ENCODE measurements at places on chromosomes 6 and 20.

GRCh38 chr6:63919556-63920110 is 284.0 kb downstream of the PHF3 start:
- DNase-seq: no peak

DNA sequence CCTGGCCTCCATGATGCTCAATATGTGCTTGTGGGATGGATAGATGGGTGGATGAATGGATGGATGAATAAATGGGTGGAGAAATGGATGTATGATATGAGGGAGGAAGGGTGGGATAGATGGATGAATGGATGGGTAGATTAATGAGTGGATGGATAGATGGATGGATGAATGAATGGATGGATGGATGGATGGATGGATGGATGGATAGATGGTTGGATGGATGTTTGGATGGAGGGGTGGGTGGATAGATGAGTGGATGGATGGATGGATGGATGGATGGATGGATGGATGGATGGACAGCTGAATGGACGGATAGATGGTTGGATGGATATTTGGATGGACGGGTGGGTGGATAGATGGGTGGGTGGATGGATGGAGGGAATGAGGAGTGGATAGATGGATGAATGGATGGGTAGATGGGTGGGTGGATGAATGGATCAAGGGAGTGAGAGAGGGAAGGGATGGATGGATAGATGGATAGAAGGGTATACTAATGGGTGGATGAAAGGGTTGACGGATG is 139.4 kb downstream of the CEBPB start:
- DNase-seq: no peak

GRCh38 chr6:37317312-37318038 is 36.3 kb upstream of the RNF8 start:
- no peak for DNase-seq

DNA sequence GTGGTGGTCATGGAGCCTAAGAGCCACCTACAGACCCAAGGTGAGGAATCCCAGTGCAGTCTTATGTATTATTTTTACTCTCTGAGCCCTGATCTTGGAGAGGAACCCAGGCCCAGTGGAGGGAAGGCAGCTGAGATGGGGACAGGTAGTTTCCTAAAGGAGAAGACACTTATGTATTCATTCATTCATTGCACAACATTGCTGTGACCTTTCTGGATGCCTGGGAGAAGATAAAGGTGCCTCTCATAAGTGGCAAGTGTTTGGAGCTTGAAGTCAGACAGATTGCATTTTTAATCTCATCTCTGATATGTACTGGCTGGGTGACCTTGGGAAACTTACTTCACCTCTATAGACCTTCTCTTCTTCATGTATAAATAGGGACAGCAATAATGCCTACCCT is 111.1 kb downstream of the CEBPB start:
- no peak for DNase-seq

GRCh38 chr6:165755583-165755982 is 92.5 kb upstream of the PDE10A start:
- DNase-seq: no peak

DNA sequence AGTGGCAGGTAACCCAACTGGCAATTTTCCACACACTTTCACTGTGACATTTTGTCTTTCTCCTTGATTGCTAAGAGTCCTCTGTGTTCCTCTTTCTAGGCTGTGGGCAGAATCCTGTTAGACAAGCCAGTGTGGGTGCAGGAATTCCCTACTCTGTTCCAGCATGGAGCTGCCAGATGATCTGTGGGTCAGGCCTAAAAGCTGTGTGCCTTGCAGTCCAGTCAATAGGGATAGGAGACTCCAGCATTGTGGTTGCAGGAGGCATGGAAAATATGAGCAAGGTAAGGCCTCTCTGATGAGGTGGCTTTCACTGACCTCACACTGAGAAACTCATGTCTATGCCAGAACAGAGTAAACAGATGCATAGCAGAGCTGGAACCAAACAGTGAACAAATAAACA is 5.1 kb downstream of the ACAT2 start:
- DNase-seq: no peak

GRCh38 chr6:63597141-63598048 is 25.1 kb downstream of the LOC128125822 start:
- no peak for DNase-seq

DNA sequence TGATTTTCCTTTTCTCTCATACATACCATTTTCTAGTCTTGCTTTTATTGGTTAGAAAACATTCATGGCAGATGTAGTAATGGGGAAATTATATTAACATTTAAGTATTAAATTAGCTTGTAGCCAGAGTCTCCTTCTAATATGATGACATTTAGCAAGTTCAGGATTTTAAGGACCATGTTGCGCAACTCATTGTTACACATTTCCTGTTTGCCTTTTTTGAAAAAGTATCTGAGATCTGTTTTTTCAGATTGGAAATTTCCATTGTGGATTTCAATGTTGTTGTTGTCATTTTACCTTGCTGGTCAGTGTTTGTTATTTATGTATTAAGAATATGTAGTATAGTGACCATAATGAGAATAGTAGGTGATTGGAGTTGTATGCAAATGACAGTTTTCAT is 38.7 kb downstream of the CDKAL1 start:
- DNase-seq: no peak

DNA sequence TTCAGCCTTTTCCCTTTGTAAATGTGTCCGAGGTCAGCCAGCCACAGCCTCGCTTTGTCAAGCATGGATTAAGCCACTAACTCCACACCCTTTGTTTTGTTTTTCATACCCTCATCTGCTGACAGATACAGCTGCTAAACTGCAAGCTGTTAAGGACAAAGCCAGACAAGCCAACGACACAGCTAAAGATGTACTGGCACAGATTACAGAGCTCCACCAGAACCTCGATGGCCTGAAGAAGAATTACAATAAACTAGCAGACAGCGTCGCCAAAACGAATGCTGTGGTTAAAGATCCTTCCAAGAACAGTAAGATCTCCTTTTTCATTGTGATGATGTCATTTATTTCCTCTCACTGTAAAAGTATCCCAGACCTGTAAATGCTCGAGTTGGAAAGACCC is 269.3 kb downstream of the ARHGAP18 start:
- DNase-seq: no peak

GRCh38 chr20:64006490-64006889 is 25.6 kb downstream of the PRPF6 start:
- no peak for DNase-seq

GRCh38 chr6:127784468-127784867 is 116.4 kb downstream of the THEMIS start:
- DNase-seq: no peak

DNA sequence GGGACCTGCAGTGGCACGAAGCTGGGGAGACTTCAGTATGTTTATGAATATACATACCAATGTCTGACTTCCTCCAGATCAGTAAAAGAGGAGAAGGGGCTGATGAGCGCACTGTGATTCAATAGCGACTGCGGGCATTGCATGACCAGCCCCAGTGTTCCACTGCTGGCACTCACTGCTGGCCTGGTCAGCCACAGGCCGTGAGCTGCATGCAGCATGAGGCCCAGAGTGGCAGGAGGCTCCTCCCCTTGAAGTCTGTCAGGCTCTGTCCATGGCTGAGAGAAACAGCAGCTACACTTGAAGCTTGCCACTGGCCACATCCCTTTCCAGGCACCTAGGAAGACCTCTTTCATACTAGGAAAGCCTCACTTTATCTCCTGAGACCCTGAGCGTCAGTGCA is 265.9 kb upstream of the CDYL start:
- DNase-seq: no peak

DNA sequence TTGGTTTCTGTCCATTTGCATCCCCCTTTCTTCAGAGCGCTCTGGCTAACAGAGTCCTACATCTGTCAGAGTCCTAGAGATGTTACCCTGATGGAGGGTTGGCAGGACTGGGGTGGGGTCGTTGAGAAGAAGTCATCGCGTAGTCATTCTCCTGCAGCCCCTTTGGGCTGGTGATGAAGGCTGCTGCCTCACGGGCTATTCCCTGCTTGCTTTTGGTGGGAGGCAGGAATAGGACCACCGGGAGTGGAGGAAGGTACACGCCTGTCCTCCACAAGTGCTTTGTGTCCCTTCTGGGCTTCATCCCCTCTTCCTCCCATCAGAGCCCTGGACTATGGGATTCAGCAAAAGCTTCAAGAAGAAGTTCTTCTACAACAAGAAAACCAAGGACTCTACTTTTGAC is 20.9 kb downstream of the CCDC167 start:
- no peak for DNase-seq

DNA sequence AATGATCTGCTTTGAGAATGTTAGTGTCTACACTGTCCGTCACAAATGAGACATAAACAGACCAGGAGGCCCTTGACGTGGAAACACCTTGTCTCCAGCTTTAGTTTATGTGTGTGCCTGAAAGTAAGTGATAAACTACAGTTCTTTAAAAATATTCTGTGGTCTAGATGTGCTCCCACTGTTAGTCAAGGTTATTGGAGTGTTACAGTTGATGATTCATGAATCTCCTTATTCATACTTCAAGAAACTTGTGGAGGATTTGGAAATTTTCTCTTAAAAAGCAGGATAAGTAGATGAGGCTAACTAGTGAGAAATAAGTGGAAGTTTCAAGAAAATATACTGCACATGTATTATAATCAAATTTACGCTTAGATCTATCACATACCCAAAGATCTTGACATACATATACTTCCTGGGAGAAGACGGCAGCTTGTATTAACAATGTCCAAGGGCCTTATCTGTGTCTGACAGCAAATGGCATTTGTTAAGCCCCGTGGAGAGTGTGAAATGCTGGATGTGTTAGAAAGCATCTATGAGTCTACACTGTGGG is 90.5 kb upstream of the MBOAT1 start:
- no peak for DNase-seq

GRCh38 chr20:45008521-45009049 is 42.3 kb downstream of the STK4 start:
- DNase-seq: no peak

DNA sequence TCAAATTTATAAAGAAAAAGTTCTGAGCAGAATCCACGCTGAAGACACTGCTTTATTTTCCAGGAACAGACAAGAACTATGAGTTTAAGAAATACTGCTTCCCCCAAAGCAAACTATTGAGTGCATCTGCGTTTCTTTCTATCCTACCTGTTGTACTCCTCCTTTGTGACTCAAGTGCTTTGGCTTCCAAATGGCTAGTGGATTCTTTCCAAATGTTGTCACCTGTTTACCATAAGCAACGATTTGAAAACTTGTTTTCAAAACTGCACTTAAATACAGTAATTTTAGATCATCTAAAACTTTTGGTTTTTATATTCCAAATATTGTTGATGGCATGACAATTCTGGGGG is 9.5 kb downstream of the PXDC1 start:
- DNase-seq: no peak

- DNase-seq: no peak
Observed at GRCh38 chr20:62535964-62536363, 60.2 kb upstream of the GATA5 start.

DNA sequence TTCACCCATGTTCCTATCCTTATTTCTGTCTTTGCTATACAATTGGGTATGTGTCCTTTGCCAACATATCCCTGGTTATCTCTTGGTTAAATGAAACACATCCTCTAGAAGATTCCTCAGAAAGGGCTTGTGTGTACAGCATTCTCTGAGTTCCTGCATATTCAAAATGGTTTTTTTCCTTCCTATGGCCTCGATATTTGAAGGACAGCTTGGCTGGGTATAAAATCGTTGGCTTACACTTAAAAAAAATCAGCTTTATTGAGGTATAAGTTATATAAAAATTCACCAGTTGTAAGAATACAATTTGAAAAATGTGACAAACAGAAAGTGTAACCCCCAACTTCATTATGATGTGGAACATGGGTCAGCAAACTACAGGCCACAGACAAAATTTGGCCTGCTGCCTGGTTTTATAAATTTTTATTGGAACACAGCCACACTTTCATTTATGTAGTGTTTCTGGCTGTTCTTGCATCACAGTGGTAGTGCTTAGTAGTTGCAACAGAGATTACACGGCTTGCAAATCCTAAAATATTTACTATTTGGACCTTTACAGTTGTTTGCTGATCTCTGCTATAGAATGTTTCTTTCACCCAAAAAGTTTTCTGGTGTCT is 16.7 kb downstream of the PCMT1 start:
- no peak for DNase-seq

DNA sequence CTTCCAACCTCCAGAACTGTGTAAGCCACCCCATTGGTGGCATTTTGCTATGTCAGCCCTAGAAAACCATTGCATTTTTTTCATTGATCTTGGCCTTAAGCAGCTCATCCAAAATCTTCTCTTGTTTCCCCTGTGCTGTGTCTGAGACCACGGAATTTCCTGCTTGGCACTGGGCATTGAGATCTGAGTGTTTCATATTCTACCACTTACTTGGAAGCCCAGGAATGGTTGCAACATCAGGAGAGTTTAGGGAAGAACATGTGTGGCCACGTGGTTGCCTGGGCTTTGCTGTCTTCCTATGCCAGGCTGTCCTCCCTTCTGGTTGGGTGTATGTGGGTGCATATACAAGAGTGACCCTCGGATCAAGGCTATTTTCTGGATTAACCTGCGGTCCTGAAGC is 139.3 kb upstream of the PMEPA1 start:
- no peak for DNase-seq

DNA sequence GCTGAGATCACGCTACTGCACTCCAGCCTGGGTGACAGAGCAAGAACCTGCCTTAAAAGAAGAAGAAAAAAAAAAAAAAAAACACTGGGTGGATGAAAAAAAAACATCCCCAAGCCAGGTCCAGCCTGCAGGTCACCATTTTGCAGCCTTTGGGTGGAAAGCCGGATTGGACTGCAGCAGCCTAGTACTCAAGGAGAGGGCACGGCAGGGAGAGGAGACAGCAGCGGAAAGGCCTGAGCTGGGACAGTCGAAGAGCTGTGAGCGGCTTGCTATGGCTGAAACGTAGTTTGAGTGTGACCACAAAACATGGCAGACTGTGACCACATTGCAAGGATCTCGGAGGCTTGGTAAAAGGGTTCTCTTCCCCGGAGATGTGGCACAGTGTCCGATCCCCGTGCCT is 173.0 kb downstream of the NFATC2 start:
- no peak for DNase-seq

- no peak for DNase-seq
Observed at GRCh38 chr20:34541264-34541901, 17.1 kb upstream of the MAP1LC3A start.

DNA sequence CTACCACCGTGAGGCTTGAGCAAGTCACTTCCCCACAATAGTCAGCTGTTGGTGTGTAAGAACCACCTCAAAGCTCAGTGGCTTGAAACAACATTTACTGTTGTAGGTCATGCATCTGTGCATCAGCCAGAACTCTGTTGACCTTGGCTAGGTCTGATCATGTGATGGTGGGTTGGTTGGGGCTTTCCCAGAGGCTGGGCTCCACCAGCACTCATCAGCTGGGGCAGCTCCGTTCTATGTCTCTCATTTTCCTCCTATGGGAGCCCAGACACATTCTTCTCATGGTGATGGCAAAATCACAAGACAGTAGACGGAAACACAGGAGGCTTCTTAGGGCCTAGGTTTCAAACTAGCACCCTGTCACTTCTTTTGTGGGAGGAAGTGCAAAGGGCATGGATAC is 42.8 kb upstream of the PSMF1 start:
- no peak for DNase-seq

GRCh38 chr6:125550892-125551291 is 198.5 kb upstream of the HEY2 start:
- no peak for DNase-seq

DNA sequence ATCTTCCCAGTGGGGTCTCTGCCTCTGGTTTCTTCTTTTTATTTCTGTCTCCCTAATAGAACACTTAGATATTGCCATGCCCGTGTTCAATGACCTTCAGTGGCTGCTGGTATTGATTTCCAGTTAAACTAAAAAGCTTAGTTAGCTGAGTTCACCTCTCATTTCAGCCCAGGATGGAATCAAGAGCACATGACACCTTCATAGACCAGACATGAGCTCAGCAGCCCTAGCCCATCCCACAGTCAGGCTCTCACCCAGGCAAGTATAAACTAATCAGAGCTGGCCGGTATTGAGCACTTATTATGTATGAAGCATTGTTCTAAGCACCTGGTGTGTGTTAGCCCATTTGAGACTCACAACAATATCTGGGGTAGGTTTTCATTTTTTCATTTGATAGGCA is 33.7 kb upstream of the PLEKHG1 start:
- no peak for DNase-seq

Measured in NCI-H2081 treated with DMSO at 0.1 percent for 48 hours (cell line).